GM18507 (cell line): ENCODE measurements at places on chromosomes 6 and 20.

DNA sequence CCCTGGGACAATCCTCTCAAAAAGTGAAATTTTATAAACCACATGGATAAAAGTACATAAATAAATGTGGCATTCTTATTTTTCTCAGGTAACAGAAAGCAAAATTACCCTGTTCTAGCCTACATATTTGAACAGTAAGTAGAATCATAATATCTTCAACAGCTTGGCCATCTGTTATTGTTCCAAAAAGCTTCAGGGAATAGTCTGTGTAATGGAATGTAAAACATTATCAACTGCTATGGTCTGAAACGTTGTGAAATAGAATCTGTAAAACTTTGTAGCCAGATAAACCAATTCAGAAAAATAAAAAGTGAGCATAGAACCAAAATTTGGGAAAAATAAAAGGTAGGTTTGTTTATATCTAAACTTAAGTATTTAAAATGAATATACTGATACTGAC, 114.7 kb downstream of the THEMIS start:
- no peak for DNase-seq

DNA sequence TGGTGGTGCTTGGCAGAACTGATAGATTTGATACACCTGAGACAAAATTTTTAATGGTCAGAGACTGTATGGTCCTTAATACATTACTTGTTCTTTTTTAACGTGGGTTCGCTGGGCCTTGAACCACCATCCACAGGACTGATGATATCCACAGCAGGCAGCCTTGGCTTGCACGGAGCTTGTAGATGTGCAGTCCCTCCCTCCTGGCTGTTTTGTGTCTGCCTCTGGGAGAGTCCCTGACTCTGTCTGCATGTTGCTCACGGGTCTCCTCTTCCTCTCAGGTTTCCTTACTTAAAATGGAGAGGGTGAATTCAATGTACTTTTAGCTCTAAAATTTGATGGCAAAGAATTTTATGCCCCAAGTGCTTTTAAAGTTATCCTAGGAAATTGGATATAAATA, 17.5 kb downstream of the KIF25 start:
- no peak for DNase-seq

GRCh38 chr20:43909720-43910119, 4.9 kb upstream of the TOX2 start:
- no peak for DNase-seq

GRCh38 chr20:8248051-8248450, 116.0 kb downstream of the PLCB1 start:
- no peak for DNase-seq

DNA sequence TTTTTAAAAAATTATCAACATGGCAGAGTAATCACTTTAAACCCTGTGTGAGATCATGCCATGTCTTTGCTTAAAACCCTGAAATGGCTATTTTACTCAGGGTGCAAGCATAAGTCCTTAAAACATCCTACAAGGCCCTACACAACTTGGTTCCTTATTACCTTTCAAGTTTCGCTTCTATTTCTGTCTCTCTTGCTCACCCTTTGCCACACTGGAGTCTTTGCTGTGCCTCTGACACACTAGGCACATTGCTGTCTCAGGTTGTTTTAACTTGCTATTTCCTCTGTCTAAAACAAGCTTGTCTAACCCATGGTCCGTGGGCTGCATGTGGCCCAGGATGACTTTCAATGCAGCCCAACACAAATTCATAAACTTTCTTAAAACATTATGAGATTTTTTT, 55.6 kb downstream of the KIAA0408 start:
- DNase-seq = no peak

GRCh38 chr6:38739532-38739931, 24.4 kb downstream of the DNAH8 start:
- DNase-seq = no peak

DNA sequence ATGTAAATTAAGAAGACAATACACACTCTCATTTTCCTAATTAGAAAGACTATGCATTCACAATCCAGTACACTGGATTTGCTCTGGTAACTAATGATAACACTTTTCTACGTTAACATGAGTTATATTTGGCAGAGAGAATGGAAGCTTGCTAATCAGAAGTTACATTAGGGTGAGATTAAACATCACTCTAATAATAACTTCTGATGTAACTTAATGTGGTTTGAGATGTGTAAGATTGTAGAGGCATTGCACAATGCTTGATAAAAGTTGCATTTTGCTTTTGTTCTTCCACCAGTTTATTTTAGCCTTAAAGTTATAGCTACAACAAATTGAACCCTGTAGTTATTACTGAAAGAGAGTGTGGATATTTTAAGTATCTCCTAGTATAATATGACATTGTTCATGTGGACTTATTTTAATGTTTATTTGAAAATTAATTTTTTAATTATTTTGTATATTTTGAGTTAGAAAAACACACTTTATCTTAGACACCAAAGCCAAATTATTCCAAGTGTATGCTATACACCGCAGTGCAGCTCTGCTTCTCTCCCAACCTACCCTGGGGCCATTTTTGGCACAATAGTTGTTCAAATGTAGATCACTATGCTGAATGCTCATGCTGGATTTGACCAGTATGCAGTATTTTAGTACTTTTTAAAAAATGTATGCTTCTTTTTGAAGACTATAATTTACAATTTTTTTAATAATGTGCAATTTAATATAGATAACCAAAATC, 143.2 kb downstream of the SLC16A10 start:
- no peak for DNase-seq

GRCh38 chr6:4316867-4317400, 181.6 kb upstream of the ECI2 start:
- no peak for DNase-seq

DNA sequence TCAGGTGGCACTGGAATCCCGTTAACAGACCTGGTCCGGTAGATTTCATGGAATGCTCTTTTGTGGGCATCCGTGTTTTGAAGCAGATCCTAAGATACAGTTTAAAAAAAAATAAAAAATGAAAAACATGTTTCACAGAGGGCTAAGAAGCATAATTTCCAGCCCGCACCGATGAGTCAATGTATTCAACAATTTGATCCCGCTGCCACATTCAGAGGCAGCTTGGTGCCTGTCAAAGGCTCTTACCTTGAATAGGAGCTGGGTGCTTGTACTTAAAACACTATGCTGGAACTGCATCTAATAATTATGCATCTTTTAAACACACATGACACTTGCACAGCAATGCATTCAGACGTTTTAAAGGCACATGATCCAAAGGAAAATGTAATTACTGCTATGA, 164.8 kb downstream of the SYNE1 start:
- DNase-seq = no peak

DNA sequence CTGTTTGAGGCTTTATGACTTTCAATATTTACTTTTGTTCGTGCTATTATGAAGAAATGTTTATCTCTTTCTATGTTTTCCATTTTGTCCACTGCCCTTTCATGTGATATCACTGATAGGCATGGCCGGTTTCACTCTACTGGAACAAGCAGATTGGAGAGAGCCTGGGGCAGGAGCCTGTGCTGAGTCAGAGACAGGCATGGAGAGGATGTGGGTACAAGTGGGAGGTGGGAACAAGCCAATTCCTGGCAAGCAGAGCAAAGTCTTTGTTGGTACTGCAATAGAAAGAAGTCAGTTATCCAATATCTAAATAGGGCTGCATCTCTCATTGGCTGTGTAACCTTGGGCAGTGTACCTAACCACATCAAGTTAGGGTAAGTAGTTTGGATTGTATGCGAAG, 545.6 kb upstream of the MAP3K7 start:
- DNase-seq = no peak

GRCh38 chr20:43385914-43386313, 71.8 kb upstream of the SRSF6 start:
- DNase-seq = no peak

GRCh38 chr6:169723200-169723909, 945 bp downstream of the PHF10 start:
- DNase-seq = no peak

DNA sequence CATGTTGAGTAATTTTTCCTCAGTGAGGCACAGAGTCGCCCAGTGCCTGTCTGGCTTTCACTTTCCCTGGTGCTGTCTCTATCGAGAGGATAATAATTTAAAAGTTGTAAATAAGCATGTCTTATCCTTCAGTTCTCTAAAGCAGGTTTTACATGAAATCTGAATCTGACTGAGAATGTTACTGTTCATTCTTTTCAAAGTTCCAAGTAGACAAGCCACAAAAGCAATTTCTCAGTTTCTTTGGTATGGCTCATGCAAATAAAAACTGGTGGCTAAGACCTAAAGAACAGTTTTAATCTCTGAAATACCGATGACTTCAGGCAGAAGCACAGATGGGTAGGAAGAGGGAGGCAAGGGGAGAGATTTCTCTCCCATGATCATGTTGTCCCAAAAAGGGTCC, 87.6 kb upstream of the GCM1 start:
- no peak for DNase-seq

DNA sequence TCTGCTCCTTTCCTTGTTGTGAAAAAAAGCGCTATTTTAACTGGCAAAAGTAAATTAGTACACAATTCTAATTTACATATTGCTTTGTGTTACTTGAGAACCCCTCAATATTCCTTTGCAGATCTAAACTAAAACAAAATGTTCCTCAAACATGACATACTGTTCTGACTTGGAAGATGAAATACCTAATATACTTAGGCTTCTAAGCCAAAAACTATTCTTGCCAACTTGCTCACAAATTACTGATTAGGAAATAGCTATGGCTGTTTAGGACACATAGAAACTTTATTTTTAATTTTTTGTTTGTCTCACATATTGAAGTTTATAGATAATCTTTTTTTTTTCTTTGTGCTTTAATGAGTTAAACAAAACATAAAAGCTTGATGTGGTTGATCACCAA, 542.2 kb downstream of the GRIK2 start:
- DNase-seq = no peak

- no peak for DNase-seq
These were observed 29.0 kb downstream of the JARID2 start for GRCh38 chr6:15274692-15275387.

GRCh38 chr6:138004430-138005287, 102.6 kb downstream of the PERP start:
- no peak for DNase-seq

GRCh38 chr6:170297576-170298330, 6.9 kb upstream of the DLL1 start:
- DNase-seq = no peak

DNA sequence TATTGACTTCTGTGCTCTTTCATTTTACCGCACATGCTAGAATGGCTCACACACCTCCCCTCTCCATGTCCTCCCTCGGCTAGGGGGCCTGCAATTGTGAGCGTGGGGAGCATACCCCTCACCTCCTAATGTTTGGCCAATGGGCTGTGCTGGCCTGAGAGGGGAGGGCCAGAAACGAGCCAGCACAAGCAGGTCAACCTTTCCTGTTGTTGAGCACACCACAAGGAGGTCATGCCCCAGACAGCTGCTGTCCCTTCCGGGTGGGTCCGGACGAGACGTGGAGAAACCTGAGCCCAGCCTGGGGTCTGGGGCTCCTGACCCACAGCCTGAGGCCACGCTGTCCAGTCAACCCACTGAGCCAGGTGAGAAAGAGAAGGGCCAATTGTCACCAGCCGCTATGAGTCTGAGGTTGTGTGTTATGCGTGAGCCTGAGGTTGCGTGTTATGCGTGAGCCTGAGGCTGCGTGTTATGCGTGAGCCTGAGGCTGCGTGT, 77.4 kb downstream of the TTLL2 start:
- DNase-seq = no peak

GRCh38 chr6:29502181-29502580, 14.4 kb upstream of the MAS1L start:
- DNase-seq = no peak

- DNase-seq = no peak
These were observed 52.7 kb downstream of the IL22RA2 start for GRCh38 chr6:137120748-137121147.
